Stimulated activated CD8-positive, alpha-beta memory T cell treated with anti-CD3 and anti-CD28 coated beads, Interleukin-7, amount 100 ng/mL, for 48 hours (primary cell): ENCODE measurements at places on chromosomes 3 and 15.

DNA sequence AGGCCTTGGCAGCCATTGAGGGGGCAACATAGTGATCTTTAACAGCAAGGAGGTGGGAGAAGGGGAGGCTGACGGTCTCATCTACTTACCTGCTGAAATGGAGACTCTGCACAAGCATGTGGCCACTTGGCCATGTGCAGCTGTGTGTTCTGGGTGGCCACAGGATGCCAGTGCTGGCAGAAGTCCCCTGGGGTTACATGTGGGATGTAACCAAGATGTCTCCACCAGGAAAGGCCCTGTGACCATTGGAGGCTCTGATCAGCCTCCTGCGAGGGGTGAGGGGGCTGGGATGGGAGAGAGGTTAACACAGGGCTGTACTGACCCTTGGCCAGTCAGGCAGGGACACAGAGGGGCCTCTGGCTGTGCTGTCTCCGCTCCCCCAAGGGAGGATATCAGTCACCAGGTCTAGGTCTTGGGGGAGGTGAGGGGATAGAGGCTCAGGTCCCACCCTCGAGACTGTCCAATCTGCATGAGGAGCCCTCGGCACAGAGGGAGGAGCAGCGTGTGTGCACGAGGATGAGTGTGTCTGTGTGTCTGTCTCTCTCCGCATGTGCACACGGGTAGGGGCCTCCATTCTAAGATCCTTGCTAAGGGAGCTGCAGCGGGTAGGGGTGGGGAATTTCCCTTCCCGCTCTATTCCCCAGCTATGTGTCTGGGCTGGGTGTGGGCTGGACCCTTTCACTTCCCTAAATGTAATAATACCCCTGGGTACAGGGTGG lies 19.5 kb downstream of the PRKCD start:
- no peak for DNase-seq

GRCh38 chr3:16849795-16850194 lies 35.0 kb upstream of the PLCL2 start:
- DNase-seq, result no peak

DNA sequence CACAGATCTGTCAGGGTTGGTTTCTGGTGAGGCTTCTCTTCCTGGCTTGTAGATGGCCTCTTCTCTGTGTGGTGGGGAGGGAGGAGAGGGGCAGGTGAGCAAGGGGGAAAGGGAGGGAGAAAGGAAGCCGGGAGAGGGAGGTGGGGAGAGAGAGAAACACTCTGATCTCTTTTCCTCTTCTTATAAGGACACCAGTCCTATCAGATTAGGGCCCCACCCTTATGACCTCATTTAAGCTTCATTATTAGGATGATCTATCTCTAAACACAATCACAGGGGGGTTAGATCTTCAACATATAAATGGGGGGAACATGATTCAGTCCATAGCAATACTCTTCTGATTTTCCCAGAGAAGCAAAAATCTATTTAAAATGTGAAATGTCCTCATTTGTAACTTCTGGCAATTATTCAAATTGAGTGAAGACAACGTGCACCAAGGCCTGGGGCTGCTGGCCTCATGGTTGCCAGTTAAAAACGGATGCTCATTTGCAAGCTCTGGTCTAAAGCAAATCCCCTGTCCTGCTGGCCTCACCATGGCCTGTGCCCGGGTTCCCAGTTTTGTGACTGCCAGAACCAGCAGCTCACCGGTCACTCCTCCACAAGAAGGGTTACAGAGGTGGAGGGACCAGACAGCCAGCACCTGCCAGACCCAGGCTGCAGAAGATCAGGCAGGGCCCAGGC lies 8.3 kb downstream of the POMGNT2 start:
- DNase-seq, result no peak

- peak; percentile 3 for DNase-seq
These were observed 608.4 kb downstream of the CADM2 start for GRCh38 chr3:85567071-85567676.

DNA sequence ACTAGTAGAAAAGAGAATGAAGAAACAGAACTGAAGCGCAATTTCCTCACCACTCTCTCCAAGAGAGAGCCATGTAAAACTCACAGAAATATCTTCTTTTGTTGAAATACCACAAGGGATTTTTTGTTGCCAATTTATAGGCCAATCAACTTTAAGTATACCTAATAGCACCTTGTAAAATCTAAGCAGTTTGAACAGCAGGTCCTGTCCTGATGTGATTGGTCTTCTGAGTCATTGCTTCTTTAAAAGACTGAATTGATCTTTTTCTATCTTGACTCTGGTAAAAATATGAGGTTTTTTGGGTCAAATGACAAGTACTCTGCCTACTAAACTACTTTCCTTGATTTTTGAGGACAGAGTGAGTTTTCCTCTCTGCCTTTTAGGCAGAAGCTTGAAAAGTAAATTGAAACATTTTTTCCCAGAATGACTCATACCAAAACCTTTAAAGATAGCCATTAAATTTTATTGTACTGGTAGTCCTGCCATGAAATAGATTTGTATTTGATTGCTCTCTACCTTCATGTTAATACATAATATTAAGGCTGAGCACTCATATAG lies 343.9 kb upstream of the CBLB start:
- no peak for DNase-seq
